Stimulated activated CD8-positive, alpha-beta memory T cell treated with anti-CD3 and anti-CD28 coated beads, Interleukin-2, amount 100 ng/mL, for 1 hour (primary cell): ENCODE measurements at places on chromosomes 7 and 10.

- no peak for DNase-seq
Observed at GRCh38 chr10:37680243-37680683, 177.1 kb downstream of the ZNF248 start.

DNA sequence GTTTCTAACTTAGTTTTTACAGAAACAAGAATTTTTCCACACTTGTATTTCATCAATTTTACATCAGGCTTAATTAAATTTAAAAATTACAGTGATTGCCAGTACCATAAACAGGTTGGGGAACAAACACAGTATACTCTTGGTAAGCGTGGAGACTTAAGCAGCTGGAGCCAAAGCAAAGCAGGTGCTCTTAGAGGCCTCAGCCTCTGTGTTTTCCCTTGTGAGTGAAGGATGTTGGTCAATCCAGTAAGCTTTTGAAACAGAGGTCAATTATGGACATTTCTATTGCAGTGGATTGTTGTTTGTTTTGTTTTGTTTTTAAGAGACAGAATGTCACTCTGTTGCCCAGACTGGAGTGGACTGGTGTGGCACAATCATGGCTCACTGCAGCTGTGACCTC is 100.6 kb upstream of the CELF2 start:
- DNase-seq: no peak

DNA sequence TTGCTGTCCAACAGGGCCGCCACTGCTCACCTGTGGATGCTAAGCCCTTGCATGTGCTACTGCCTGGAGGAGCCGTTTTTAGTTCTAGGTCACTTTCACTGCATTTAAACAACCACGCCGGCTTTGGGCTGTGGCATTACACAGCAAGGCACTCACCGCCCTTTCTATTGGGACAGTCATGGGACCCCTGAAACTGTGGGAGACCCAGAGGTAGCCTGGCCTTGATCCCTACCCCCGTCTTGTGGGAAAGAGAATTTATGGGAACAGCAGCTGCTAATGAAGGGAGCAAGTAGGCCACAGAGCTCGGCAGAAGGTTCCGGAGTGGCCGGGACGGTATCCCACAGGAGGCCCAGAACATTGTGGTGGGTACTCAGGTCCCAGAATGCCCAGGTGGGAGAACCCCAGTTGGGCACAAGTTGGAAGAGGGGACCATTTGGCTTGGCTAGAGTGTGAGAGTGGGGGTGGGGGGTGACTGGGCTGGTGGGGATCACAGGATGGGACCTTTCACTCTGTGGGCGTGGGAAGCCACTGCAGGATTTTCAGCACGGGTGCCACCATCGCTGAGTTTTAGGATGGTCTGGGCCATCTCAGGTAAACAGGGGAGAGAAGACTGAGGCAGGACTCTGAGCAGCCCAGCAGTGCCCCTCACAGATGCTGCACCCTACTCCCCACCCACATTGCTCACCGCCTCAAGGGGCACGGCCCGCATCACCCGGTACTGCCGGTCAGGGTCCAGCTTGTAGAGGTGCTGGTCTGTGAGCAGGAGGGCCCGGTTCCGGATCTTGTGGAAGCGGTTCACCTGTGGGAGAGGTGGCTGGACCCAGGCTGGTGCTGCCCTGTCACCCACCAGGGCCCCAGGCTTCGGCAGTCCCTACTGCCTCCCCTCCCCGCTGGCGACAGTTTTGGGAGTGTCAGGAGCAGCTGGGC is 15.2 kb downstream of the MYO1G start:
- DNase-seq: no peak

DNA sequence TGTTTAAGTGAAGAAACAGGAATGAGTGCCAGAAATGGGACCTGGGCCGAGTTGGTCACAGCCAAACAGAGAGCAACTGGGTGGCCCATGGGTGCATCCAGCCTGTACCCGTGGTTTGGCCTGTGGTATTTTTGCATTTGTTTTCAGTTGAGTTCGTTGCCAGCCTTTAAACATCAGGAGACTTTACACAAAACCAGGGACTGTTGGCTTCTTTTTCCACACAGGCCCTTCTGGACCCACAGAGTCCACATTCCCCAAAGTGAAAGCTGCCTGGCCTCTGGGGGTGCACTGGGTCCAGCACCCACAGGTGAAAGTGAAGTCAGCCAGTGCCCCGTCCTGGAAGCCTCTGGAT is 54.1 kb upstream of the TNS3 start:
- no peak for DNase-seq

DNA sequence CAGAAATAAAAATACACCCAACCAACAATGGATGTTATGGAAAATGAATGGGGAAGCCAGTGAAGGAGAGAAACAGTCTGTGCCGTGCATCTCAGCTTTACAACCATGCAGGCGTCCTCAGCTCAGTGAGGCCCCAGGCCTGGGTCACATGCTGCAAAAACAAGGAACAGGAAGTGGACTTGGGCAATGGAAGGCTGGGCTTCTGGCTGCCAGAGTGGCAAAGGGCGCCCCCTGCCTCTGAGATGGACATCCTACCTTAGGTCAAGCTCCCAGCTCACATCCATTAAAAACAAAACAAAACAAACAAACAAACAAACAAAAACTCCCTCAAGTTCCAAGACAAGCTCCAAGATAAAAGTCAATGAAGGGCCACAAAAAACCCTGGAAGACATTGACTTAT is 54.7 kb upstream of the AFAP1L2 start:
- DNase-seq: no peak

DNA sequence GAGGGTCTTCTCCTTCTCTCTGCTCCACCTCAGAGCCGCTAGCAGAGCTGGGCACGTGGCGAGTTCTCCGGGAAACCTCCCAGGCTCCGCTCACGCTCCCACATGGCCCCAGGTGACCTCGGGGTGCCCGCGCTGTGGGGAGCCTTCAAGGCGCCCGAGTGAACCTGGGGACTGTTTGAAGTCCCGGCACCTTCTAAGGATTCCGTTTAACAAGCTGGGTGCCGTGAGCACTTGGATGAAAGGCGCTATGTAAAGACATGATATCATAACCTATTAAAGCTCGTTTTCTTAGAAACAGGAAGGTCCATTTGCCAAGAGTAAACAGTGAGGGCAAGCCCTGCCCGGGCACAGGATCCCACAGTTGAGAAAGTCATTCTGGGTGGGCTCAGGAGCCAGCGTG is 15.8 kb upstream of the MYL10 start:
- DNase-seq: no peak

- no peak for DNase-seq
Observed at GRCh38 chr7:139762886-139763285, 14.9 kb downstream of the HIPK2 start.

DNA sequence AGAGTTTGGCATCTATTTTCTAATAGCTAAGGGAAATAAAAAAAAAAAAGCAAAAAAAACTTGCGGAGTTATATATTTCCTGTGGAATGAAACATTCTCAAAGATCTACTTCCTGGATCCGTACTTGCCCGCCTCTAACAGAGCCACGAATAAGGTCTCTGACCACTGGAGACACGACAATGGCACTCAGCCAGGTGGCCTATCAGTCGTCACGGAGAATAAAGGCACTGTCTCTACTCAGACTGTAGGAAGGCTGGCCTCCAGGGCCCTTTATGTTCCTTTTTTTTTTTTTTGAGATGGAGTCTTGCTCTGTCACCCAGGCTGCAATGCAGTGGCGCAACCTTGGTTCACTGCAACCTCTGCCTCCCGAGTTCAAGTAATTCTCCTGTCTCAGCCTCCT is 58.7 kb downstream of the RGS10 start:
- DNase-seq: no peak

DNA sequence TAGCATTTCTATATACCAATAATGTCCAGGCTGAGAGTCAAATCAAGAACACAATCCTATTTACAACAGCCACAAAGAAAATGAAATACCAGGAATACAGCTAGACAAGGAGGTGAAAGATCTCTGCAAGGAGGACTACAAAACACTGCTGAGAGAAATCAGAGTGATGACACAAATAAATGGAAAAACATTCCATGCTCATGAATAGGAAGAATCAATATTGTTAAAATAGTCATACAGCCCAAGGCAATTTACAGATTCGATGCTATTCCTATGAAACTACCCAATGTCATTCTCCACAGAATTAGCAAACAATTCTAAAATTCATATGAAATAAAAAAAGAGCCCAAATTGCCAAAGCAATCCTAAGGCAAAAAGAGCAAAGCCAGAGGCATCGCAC is 116.8 kb upstream of the ZNF32 start:
- DNase-seq: no peak

- DNase-seq: no peak
Observed at GRCh38 chr10:119138346-119139306, 26.9 kb downstream of the SFXN4 start.

DNA sequence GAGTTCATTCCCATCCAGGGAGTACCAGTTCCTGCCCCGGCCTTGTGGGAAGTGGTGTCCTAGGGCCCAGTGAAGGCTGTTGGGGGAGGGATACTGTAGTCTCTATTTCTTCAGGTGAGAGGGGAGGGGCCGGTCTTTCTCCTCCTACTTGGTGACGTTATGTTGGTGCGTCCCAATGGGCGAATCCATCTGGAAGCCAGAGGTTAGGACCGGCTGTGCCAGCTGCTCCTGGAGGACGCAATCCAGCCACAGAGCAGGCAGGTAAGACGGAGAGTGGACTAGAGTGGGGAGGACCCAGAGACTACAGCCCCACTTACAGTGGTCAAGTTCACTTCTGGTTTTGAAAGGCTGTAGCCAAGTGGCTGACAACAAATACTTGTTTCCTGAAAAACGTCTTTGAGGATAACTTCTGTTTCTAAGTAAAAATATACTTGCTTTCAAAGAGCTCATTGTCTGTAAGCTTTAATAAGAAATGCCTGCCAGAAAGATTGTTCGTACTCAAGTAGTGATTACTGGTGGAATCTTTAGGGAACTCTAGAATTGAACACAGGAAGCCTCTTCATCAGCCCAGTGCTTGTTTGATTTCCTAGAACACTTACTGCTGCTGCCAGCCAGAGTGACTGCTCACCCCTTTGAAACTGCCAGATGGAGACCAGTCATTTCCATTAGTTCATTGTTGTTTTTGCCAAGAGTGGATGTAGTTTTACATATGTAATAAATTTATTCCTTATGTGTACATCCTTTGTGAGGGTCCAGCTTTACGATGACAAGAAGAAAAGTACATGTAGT is 25.4 kb downstream of the RBM33 start:
- DNase-seq: no peak

GRCh38 chr7:137579913-137580640 is 236.5 kb upstream of the PTN start:
- DNase-seq: no peak

DNA sequence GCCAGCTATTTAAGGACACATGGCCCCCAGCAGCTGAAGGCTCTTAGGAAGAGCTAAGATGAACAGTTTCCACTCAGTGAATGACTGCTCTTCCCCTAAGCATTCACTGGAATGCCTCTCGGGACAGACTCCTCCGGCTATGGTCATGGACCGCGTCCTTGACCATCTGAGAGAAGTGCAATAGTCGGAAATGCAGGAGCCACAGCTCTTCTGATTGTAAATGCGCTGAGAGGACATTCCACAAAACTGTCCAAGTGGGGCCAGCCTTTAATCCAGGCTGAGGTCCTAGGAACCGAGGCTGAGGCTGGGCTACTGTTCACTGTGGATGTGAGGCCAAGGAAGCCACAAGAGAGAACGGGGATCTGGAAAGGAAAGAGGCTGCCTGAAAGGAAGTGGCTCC is 162.0 kb upstream of the TMEM72 start:
- no peak for DNase-seq

- no peak for DNase-seq
Observed at GRCh38 chr7:24336461-24336860, 52.5 kb downstream of the NPY start.

DNA sequence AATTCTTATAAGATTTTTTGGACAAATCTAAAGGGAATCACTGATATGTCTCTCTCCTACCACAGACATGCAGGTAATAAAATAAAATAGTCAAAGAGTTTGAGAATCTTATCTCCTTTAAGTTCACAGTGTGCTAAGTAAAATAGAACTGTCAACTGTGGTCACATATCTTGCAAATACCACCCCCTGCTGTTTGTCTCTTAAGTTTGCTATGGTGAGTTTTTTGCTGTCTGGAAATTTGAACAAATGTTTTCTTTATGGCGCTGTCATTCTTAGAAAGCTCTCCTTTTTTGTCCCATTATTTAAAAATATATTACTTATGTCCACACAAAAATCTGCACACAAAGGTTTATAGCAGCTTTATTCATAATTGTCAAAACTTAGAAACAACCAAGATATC is 19.6 kb downstream of the GIMAP5 start:
- DNase-seq: no peak

DNA sequence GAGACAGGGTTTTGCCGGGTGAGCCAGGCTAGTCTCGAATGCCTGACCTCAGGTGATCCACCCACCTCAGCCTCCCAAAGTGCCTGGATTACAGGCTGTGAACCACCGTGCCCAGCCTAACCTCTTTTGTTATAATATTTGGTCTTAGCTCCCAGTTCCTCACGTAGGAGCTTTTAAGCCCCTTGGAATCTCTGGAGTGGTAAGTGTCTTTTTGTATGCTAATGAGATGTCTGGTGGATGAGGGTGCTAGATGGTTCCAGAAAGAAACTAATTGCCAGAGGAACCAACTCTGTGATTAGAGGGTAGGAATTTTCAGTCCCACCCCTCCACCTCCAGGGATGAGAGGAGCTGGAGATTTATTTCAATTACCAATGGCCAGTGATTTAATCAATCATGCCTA is 5.3 kb upstream of the ARPC1A start:
- no peak for DNase-seq

DNA sequence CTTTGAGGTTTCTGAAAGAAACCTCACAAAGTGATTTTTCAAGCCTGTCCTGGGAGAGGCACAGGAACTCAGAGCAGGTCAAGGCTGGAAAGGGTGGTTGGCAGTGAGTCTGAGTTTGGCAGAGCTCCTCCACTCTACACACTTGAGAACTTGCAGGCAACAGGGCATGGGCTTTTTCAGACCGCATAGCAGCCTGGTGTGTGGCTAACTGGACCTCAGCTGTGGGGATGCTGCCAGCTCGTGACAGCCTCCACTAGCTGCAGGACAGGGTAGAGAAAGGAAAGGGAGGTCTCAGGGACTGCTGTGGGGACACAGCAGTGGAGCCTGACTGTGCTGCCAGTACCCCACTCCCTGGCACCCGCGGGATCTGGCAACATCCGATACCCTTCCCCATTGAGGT is 2.6 kb downstream of the CDHR1 start:
- no peak for DNase-seq

DNA sequence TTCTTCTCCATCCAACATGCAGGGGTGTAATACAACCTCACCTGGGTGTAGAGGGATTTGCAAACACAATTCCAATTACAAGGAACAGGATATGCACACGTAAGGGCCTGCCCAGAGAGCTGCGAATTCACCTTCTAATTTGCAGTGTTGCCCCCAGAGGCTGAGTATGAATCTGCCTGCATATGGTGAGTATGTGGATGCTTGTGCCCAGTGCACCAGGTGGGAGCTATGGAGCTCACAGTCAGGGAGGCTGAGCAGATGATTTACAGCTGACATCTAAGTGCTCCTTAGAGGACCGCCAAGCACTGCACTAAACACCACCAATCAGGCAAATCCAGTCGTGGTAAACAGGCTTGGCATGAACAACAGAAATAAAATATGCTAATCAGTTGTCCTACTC is 132.0 kb downstream of the RELN start:
- no peak for DNase-seq

GRCh38 chr7:55573234-55573900 is 1.1 kb upstream of the VOPP1 start:
- DNase-seq: no peak
